ENCODE measurements at places on chromosomes 11 and 22.

DNA sequence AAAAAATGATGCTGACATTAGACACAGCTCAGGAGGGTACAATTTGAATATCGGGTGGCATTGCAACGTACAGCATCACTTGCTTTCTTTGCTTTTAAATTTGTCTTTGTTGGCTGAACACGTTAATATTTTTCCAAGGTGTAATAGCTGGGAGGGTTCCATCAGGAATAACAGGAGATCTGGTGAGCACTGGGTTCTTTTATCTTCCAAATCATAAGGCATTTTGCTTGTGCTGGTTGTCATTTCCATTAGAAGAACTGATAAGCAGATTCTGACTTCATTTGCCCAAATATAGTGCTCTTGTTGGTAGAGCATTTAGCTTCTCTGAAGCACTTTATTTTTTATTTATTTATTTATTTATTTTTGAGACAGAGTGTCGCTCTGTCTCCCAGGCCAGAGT is 48.9 kb downstream of the LMO2 start:
- no peak for DNase-seq

DNA sequence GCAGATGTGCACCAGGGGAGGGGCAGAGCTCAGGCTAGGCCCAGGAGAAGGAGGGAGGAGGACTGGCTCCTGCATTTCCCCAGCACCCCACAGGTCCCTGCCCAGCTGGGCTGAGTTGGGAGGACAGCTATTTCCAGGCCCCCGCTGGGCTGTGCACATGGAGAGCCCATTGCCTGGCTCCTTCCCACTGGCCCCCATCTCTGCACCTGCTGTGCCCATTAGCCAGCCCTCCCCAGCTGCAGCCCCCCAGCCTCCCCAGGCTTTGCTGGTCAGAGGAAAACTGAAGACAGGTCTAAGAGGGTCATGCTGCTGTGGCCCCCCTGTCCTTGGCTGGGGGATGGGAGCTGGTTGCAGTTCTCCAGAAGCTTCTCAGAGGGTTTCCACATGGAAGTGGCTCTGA is 81.8 kb upstream of the SHANK2 start:
- no peak for DNase-seq

GRCh38 chr22:19643448-19644313 is 70.6 kb upstream of the SEPTIN5 start:
- DNase-seq, result no peak

GRCh38 chr22:20392983-20393704 is 807 bp upstream of the ZNF74 start:
- DNase-seq, result no peak

- no peak for DNase-seq
Observed at GRCh38 chr11:111697933-111698371, 68.2 kb downstream of the PPP2R1B start.

DNA sequence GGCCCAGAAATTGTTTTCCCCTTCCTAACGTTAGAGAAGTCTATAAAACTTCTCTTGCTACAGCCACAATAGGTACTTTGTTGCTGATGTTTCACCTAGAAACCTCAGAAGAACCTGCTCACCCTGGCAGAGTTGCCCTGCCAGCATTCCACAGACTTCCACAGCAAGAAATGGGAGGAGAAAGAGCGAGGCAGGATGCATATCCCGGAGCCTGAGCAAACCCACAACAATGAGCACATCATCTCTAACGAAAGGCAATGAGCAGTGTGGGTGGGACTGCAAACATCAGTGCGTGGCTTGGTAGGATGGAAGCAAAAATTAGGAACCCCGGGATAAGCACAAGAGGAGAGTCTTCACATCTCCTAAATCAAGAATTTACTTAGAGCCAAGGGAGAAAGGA is 892.3 kb downstream of the OPCML start:
- no peak for DNase-seq

GRCh38 chr11:25309818-25310217 is 813.0 kb downstream of the LUZP2 start:
- DNase-seq, result no peak

DNA sequence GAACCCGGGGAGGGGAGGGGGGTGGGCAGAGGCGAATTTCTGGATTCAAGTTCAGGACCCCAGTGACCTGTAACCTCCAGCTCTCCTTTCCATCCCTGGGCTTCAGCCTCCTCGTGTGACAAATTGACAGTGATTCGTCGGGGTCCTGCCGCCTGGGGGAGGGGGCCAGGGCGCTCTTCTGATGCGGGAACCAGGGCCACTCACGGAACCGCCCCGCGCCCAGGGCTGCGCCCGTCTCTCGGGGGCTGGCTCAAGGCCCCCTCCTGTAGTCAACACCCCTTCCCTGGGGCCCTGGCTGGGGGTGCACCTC is 92.8 kb upstream of the ANO1 start:
- DNase-seq, result no peak

DNA sequence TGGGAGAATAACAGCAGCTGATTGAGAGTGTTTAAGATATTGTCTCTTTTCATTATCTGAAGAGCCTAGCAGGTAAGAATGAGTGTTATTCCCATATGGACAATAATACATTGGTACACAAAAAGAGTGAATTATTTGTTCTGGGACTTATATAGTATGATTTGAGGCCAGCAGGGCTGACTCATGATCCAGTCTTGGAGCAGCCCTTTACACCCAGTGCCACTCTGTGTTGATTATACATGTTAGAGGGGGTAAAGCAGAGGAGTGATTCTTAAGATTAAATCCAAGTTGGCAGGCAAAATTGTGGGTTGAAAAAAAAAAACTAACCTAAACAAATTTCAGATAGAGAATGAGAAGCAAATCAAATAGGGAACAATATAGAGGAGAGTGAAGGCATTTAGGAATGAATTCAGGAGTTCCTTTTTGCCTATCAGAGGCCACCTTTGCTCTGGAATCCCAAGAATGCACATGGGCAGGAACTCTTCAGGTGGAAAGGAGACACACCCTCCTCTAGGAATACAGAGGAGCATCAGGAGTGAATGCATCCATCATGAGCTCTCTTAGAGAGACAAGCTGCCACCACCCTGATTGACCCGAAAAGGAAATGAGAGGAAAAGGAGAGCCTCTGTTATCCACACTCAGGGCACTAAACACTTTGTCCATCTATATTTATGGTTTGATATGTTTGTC is 19.2 kb upstream of the MRGPRX1 start:
- no peak for DNase-seq

- DNase-seq, result no peak
Observed at GRCh38 chr11:115184901-115185300, 319.3 kb downstream of the CADM1 start.

GRCh38 chr11:14977101-14977880 is 5.1 kb upstream of the CALCA start:
- DNase-seq, result no peak

DNA sequence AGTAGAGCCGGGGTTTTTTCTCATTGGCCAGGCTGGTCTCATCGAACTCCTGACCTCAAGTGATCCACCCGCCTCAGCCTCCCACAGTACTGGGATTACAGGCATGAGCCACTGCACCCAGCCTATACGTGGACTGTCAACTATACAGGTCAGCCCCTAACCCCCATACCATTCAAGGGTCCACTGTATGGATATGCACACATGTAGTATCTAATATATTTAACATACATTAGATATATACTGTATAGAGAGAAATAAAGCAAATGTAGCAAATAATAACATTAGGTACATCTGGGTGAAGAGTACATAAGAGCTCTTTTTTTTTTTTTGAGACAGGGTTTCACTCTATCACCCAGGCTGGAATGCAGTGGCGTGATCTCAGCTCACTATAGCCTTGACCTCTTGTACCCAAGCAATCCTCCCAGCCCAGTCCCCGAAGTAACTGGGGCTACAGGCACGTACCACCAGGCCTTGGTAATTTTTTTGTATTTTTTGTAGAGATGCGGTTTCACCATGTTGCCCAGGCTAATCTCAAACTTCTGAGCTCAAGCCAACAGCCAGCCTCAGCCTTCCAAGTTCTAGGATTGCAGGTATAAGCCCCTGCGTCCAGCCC is 1.5 kb upstream of the ATP5MGL start:
- no peak for DNase-seq

- DNase-seq, result no peak
Observed at GRCh38 chr22:38205261-38206128, 3.7 kb downstream of the MAFF start.

GRCh38 chr22:23926561-23926960 is 32.4 kb downstream of the MIF start:
- DNase-seq, result no peak

DNA sequence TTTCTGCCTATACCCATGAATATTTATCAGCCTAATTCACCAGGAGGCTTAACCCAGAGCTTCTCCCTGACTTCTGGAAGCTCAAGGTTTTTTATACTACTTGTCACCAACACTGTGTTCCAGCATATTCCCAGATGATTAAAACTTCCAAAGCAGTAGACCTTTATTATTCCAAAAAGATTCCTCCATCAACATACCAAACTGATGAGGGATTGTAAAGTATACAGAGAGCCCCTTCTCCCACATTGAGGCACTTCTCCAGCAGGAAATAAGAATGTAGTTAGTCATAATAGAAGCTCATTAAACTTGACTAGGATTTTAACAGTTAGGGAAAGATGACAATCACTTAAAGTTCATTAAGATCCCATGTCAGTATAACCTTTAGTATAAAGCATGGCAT is 51.4 kb upstream of the CEP126 start:
- no peak for DNase-seq

DNA sequence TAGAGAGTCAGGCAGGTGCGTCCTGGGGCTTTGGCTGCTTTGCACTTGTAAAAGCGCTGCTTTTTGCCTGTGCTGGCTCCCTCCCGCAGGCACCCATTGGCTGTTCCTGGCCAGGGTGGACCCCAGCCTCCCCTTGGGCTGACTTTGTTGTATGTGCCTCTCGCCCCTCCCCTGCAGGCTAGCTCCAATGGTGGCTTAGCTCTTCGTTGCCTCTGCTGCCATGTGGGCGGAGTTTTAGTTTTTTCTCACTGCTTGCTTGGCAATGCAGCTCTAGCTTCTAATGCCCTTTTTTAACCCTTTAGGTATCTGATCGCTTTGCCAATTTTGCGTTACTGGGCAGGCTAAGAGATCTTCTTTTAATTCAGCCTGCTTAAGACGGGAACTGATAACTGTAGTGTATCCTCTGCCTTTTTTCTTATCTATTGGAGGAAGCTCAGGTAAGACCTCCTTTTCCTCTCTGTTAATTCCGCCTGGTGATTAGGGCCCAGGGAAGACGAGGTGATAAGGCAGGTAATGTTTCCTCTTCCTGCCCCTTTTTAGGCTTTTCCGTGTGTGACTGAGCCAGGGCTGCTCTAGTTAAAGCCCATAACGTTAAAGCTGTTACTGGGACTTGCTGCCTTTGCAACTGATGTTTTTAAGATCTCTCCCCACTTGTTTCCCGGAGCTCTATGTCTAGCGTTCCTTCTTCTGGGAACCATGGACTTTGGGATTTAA is 11.7 kb upstream of the GLYATL1 start:
- DNase-seq, result no peak

- no peak for DNase-seq
Observed at GRCh38 chr11:47180006-47180787, 3.5 kb upstream of the ARFGAP2 start.

DNA sequence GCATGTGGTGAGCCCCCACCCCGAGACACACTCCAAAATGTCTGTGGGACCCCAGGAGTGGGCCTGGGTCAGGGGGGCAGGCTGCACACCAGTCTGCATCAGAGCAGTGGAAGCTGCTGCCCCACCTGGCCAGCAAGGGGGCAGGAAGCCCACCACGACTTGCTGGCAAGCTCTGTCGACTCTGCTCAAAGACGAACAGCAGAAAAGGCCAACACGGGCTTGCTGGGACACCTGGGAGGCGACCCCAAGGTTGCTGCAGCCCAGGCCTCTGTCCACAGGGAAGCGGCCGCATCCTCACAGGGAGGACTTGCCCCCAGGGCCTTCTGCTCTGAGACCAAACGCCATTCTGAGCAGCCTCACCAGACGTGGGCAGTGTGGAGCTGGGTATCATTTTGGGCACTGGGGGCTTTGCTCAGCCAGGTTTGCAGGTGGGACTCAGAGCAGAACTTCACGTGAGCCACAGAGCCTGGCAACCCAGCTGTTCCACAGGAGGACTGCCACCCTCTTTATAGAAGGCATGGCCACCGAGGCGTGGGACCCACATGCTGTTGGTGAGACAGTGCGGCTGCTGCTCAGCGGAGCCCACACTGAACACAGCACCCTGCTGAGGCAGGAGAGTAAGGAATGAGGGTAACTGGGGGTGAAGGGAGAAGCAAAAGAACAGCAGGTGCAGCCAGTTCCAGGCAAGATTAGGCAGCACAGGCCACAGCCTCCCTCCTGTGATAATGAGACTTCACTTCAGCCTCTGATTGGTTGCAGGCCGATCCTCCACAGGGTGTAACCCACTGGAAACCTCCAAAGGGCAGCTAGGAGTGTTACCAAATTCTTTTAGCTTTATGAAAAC is 11.0 kb downstream of the IL17REL start:
- DNase-seq, result no peak

- no peak for DNase-seq
Observed at GRCh38 chr11:6648501-6648900, 7.1 kb downstream of the DCHS1 start.

DNA sequence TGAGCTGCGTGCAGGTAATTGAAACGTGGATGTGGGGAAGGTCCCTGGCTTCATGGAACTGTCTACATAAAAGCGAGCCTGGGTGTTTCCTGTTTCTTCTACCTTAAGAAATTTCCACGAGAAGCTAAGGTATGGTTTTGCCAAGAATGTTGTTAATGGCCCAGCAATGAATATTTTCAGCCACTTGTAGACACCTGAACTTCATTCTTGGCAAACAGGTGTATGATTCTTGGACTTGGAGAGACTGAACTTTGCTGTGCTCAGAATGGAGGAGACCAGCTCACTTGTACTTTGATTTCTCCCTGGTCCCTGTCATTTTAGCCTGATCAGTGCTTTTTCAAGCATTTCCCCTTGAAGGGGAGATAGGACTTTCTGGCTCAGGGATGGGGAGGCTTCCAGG is 20.8 kb downstream of the LRP5 start:
- no peak for DNase-seq

DNA sequence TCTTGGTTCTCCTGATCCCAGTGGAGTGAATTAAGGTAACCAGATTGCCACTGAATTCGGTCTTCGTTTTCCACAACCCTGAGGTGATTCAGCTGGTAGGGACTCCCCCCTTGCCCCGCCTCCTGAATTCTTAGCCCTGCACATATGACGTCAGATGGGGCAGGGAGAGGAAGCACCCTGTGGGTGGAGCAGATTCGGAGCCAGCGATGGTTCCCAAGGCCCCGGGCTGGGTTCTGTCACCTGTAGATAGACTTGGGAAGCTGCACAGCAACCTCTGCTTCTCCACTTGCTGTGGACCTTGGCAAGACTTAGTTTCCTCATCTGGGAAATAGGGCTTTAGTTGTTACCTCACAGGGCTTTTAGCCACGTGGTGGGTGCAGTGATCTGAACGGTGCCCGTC is 67.8 kb downstream of the CTTN start:
- DNase-seq, result no peak

DNA sequence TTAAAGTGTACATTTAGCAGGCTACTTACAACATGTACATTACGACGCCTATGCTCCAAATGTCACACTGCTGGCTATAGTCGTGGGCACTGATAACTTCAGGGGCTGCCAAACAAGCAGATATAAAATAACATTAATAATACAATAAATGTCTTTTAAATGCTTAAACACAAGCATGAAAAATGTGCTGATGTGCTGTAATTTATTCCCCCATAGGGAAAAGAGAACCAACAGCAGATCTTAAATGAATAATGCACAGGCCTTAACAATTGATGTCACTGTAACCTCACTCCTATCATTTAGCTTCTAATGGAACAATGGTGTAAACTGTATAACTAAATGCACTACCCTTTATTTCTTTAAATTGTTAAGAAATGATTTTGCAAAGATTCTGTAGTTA is 153.4 kb downstream of the STK33 start:
- no peak for DNase-seq

- no peak for DNase-seq
Observed at GRCh38 chr11:77522215-77522614, 48.3 kb upstream of the PAK1 start.
